ENCODE measurements at places on chromosomes 6 and 20.

GRCh38 chr6:46745973-46746372, 760 bp upstream of the ANKRD66 start:
- no peak for DNase-seq

DNA sequence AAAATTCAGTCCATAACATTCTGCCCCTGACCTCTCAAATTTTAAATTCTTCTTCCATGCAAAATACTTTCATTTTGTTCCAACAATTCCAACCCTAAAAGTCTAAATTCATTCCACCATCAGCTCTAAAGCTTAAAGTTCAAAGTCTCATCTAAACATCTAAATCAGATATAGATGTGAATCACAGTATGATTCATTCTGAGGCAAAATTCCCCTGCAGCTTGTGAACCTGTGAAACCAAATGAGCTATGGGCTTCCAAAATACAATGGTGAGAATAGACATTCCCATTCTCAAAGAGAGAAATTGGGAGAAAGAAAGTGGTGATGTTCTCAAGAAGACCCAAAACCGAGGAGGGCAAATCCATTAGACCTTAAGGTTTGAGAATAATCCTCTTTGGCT, 309.8 kb downstream of the HIVEP2 start:
- DNase-seq = peak; percentile 7

- DNase-seq = no peak
Measured at GRCh38 chr20:20414640-20415220, 46.8 kb downstream of the INSM1 start.

DNA sequence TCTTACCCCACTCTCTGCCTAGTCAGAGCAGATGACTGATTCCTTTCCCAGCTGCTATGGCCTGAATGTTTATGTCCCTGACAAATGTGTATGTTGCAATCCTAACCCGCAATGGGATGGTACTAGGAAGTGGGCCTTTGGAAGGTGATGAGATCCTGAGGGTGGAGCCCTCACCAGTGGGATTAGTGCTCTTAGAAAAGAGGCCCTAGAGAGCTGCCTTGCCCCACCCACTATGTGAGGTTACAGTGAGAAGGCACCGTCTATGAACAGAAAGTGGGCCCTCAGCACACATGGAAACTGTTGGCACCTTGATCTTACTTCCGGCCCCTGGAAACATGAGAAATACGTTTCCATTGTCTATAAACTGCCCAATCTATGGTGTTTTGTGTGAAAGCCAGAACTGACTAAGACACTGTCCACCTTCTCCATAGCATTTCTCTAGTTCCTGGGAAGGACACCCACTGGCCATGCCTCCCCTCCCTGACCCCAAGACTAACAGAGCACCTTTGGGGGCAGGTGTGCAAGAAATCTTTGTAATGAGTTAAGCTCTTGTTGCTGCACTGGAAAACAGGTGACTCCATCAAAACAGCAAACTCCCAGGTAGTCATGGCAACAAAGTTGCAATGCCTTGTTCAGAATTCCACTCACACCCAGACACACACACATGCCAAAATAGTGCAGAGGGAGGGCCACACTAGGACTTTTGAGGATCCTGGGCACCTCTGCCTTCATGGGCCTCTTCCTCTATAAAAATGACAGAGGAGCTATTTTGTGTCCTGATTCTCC, 16.2 kb downstream of the GABRR2 start:
- no peak for DNase-seq

GRCh38 chr6:41302638-41303037, 16.2 kb upstream of the TREM1 start:
- no peak for DNase-seq

GRCh38 chr6:88840796-88841539, 122.5 kb downstream of the RNGTT start:
- no peak for DNase-seq

- DNase-seq = no peak
Measured at GRCh38 chr6:40263970-40264369, 323.2 kb downstream of the LRFN2 start.

GRCh38 chr6:156630613-156631302, 146.4 kb upstream of the ARID1B start:
- no peak for DNase-seq

DNA sequence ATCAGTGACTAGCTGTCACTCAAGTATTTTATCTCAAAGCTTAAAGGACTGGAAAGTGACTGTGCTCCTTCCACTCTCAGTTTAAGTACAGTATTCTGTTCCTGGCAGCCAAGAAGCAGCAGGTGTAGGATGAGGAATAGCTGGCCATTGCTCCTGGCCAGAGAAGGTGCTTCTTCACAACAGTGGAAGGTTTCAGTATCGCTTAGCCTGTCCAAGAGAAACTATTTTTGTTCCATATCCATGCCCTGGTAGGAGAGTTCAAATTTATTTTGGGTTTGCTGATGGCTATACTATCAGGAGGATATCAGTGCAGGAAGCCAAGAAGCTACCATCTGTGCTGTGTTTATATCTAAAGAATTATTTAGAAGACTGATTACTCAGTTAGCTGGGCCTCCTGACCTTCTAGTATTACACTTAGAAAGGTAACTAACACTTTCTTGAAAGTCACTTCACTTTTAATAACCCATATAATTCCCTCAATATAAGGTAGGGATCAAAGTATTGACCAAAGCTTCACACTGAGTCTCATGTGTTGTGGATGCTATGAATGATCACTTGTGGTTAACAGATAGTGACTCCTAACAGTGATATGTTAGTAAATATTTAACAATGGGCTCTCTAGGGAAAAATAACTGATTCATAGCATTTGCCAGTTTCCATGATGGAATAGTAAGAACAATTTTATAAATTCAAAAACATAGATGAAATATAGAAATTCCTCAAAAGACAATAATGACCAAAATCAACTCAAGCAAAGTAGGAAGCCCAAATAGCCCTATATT, 99.9 kb downstream of the AIG1 start:
- DNase-seq = no peak

- no peak for DNase-seq
Measured at GRCh38 chr6:169859401-169859977, 108.1 kb downstream of the ERMARD start.

DNA sequence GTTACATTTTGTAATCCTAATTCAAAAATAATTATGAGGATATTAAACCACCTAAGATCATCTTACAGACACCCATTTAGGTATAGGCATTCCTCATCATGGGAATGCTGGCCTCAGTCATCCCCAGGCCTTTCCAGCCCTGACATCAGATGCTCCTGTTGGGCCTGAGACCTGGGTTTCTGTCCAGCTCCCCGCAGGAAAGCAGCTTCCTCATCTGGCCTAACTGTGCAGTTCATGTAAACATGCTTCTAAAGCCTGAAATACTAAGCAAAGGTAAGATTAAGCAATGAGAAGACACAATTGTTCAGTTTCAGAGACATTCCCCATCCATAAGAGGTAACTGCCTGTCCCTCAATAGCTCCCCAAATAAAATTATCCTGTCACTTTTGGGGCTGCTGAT, 19.0 kb downstream of the ETV7 start:
- DNase-seq = no peak

DNA sequence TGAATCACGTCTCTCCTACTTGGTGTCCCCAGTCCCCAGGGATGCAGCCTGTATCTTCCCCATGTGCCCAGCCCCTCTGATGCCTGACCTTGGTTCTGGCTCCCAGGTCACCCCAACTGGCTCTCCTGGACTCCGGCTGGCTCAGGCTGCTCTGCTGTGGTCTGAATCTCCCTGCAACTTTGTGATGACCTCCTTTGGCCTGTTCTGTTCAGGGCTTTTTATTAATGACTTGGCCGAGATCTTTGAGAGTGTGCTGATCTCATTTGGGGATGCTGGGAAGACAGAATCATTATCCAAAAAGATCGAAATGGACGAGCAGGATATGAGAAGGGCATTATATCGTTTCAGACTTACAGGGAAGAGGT, 67.4 kb downstream of the IGF2R start:
- DNase-seq = no peak

- no peak for DNase-seq
Measured at GRCh38 chr20:41830702-41831101, 212.5 kb upstream of the CHD6 start.

- DNase-seq = peak; percentile 34
Measured at GRCh38 chr6:49606721-49607390, 29.8 kb downstream of the RHAG start.

DNA sequence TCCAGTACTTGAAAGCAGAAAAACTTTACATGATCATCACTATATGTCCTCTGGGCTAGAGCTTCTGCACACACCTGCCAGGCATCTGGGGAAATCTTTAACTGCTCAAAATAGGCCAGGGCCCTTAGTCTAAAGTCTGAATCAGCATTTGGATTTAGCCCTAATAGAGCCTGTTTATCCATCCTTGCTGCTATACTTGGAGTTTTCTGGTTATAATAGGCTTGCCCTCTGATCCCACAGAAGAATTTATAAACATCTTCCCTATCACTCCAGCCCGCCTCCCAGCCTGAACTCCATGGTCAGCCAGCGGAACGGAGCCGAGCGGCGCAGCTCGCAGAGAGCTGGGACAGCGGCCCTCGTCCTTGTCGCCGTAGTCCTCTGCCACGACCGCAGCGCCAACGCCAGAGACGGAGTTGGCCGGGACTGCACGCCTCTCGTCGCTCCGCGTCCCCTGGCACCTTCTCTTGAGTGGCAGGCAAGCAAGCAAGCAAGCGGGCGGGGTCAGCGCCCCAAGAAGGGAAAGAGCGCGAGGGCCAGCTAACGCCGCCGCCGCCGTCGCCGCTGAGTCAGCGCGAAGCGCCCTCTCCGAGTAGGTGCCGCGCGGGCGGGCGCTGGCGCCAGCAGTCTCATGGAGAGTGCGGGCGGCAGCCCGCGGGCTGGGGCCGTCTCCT, 25.4 kb upstream of the ASIP start:
- DNase-seq = peak; percentile 60

GRCh38 chr6:20919677-20920385, 385.6 kb downstream of the CDKAL1 start:
- no peak for DNase-seq

DNA sequence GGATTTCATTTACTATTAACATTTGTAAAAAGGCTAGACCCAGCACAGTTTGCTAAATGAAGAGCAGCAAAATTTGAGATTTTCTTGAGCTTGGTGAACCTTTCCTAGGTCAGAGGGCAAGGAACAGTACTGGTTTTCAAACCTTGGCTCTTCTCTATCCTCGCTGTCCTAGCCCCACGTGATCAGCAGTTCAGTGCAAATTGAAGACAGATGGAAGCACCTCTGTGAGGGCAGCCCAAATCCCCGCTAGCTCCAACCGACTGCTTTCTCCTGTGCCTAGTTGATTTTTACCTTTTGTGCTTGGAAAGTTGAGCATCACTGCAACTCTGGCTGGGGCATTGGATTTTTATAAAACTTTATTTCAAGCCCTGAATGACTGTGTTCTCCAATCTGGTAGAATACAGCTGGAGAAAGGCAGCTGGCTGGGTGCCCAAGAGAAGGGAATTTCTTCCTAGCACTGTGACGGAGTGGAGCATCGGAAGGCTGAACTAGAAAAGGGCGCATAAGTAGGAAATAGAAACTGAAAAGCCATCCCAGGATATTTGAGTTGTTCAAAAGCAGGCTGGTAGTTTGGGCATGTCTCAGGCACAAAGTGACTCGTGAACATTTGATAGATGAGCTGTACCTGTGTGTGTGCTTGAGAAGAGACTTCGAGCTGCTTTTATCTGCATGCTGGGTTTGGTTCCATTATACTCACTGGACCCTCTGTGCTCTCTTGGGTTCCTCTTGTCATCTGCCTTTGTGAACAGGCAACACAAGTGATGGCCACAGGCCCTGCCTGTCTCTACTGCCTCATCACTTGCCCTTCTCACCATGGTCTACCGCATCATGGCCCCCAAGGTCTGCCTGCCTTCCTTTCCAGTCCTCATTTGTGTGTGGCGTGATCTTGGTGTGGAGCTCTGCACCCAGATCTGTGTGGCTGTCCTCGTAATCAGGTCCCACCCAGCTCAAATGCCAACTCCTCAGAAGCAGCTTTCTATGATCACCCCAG, 2.3 kb downstream of the RNF114 start:
- DNase-seq = peak; percentile 33

- DNase-seq = no peak
Measured at GRCh38 chr20:17934141-17934862, 34.3 kb downstream of the SNX5 start.

- no peak for DNase-seq
Measured at GRCh38 chr6:25524542-25524941, 127.5 kb upstream of the SCGN start.

DNA sequence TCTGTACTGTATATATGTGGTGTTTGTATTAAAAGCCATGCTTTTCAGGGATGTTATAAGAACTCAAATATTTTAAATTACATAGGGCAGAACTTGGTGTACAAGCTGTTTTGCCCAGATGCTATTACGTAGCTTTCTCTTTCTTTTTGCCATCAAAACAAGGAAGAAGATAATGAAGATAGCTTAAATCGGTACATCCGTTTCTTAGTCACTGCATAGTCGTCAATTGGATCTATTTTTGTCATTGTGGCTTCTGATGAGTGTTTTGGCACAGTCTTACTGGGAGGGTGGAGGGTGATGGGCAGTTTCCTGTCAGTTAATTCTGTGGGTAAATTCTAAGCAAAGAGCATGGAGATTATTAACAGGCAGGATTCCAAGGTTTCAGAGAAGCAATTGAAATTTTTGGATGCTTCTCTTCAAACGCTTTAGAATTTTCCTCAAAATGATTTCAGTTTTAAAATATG, 649.1 kb upstream of the GJE1 start:
- DNase-seq = peak; percentile 20

DNA sequence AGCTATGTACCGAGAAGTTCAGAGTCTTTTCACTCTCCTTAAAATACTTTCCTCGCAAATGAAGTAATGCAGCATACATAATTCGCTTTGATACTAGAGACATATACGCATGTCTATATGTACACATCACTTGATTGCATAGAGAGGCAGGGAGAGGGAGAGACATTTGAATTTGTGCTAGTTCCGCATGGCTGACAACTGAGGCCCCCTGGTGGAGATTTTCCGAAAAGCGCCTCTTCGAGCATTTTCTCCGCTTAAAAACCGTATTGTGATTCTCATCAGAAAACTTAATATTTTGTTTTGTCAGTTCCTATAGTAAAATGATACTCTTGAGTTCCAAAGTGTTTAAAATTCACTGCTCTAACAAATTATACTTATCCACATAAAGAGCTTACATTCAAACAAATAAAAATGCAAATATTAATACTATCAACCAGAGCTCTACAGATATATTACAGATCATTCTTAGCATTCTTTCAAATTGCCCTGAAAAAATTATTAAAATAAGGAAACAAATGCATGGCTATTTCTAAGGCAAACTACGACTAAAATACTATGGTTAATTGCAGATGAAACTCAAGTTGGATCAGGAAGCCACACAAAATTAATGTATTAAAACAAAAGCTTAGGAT, 637 bp downstream of the MYLK4 start:
- DNase-seq = no peak

DNA sequence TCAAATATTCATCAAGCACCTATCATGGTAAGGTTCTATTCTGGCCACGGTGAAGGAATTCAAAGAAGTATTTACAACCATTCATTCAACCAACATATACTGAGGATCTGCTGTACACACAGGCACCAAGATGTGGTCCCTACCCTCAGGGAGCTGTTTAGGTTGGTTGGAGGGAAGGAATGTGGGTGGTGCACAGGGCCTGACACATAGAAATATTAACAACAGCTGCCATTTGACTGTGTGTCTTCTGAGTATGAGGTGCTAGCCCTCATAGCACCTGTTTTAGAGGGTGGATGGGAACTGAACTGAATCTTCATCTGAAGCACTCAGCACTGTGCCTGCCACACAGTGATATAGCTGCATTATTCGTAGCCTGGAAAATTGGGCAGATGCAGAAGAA, 7.3 kb downstream of the SNPH start:
- DNase-seq = no peak
